Cerebellum (tissue), 4 donors: ENCODE measurements at places on chromosomes 5 and 9. TPM values are rescaled to one million over a fixed set of nuclear protein-coding genes. Genes with fewer than 3 reads are reported as not detected.

DNA sequence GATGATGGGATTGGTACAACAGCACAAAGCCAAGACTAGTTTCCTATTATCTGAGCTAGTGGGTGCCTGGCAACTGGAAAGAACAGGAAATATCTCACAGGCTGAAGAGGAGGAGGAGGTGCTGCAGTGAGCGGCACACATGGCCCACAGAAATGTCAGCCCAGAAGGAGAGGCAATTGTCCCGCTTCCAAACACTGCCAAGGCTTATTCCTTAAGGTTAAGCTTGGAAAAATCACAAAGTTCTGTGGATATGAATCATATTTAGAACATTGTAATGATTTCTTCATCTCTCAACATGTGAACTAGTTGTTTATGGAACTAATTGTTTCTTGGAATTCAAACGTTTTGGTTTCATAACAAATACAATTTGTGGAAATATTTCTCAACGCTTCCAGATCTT lies 1019.5 kb upstream of the SEMA6A start:
- peak; percentile 10 for DNase-seq

GRCh38 chr5:9765419-9766140 lies 135.4 kb upstream of the TAS2R1 start:
- DNase-seq: no peak

GRCh38 chr9:136996361-136997292 lies at the start of gene CLIC3:
Gene CLIC3 (minus strand): TSS chr9:136996568. CDS start chr9:136996543, 25 bp downstream.
- DNase-seq: no peak

- no peak for DNase-seq
These were observed 254.2 kb upstream of the SLC24A2 start for GRCh38 chr9:20043035-20043434.

GRCh38 chr5:173295796-173296195 lies 32.4 kb downstream of the STC2 start:
- no peak for DNase-seq

GRCh38 chr9:108727580-108728111 lies 128.1 kb downstream of the ACTL7B start:
- DNase-seq: no peak

- DNase-seq: no peak
These were observed 82.3 kb downstream of the PTCD2 start for GRCh38 chr5:72402381-72402890.

GRCh38 chr5:175610381-175610780 lies 47.5 kb upstream of the HRH2 start:
- no peak for DNase-seq

Gene PCDHA9
- total RNA-seq: 22.7 TPM

Gene WDR38
- 0.27 TPM for total RNA-seq

Gene PCAT7
- not detected for total RNA-seq

Gene CENPH
- 12.2 TPM for total RNA-seq
